ENCODE measurements at places on chromosomes 11 and 22. TPM values are rescaled to one million over a fixed set of nuclear protein-coding genes. Genes with fewer than 3 reads are reported as not detected.
A peak's percentile ranks its signal among the peaks of the same experiment; 100 is the strongest.

The GTSE1 gene
- 13.6 TPM for polyA plus RNA-seq

The IRAG1 gene
- polyA plus RNA-seq = 8.8 TPM

The PNPLA3 gene
- 1.1 TPM for polyA plus RNA-seq

The SYT8 gene
- polyA plus RNA-seq = not detected

The ASCL2 gene
- polyA plus RNA-seq = 1.9 TPM

The LARGE2 gene
- polyA plus RNA-seq = 18.9 TPM

GRCh38 chr11:106329273-106330018 is 252.0 kb downstream of the AASDHPPT start:
- DNase-seq = no peak

DNA sequence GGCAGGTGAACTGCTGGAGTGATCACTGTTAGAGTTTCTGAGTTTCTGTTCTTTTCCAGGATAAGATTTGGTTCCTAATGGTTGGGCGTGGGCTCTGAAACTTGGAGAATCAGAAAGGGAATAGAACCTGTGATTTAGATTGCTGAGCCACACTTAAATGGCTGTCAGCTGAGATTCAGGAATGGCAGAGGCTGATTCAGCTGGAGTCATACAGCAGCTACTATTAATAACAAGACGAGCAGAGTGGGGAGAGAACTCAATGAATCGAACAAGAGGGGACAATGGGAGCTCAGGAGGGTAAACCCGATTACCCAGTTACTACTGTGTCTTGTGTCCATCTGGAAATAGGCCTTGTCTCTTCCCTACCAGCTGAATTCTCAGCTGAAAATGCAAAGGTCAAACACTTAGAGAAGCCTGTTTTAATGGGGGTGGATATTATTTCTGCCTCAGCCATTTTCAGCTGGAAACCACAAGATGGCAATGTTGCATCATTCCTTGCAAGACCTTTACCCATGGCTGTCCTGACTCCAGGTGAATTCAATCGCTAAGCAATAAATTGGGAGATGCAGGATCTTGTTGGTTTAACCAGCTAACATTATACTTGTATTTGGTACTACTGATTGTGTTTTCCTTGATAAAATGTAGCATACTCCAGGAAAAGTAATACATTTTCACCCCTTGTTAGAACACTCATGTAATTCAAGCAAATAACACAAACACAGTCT is 104.5 kb upstream of the RAG2 start:
- peak; percentile 77 for DNase-seq

GRCh38 chr11:93585758-93586157 is 42.6 kb upstream of the SMCO4 start:
- no peak for DNase-seq

DNA sequence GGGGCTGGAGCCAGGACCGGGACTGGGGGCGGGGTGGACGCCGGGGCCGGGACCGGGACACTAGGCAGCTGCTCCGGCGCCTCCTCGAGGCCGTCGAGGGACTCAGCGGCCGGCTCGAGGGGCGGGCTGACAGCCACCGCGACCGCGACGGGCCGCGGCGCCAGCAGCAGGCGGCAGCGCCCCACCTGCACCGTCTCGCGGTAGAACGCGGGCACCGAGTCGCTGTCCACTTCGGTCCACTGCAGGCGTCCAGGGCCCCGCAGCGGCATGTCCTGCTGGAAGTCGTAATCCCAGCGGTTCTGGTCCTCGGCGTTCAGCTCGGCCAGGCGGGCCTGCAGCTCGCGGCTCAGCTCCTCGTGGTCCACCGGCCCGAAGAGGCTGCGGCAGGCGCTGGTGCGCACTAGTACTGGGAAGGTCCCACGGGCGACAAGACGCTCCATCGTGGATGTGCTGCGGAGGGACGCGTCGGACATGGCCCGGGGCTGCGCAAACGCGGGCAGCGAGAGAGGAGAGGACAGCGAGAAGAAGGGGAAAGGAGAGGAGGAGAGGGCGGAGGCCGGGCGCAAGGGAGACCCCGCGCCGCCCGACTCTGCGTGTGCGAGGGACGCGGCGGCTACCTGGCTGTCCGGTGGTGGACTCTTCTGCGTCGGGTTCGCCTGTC is 428 bp downstream of the CDKN1C start:
- DNase-seq = no peak

DNA sequence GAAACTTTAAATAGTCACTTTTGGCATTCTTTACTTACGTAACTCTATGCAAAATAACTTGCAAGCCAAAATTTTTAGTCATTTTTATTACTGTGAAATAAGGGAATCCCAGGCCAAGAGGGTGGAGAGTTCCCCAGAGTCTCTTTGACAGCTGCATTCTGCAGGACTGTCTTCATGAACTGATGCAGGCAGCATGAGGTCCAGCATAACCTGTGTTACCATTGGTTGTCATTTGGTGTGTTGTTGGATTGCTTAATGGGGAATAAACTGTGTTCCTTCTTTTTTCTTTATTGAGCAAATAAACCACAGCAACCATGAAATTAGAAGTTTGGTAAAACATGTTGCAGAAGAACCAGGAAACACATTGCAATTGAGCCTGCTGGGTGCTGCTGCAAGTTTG is 24.6 kb downstream of the MMP27 start:
- DNase-seq = no peak

DNA sequence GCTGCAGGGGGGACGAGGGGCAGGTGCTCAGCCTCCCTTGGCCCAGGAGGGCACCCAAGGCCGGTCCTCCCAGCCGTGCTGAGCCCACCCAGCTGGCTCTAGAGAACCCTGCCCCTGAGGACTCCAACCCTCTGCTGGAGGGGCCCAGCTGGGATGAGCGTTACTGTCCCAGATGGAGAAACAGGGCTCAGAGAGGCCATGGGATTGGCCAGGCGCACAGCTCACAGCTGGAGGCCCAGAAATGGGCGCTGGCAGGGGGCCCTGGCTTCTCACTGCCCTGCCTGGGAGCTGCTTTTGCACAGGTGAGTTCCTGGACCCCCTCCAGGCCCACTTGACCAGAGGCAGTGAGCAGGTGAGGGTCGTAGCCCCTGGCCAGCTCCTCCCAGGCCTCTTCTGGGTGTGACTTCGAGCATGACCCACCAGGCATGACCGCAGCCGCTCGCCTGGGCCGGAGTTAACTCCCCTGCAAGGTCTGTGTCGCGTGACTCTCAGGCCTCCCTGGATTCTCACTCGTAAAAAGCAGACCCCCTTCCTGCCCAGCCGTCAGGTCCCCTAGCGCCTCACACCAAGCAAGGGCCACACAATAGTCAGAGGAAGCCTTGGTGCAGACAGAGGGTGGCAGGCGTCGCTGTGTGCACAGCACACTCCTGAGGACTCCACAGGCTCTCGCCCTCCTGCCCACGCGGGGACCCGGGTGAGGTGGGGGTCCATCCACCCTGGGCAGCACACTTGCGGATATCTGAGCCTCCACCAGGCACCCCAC is 19.7 kb upstream of the IL17REL start:
- no peak for DNase-seq

DNA sequence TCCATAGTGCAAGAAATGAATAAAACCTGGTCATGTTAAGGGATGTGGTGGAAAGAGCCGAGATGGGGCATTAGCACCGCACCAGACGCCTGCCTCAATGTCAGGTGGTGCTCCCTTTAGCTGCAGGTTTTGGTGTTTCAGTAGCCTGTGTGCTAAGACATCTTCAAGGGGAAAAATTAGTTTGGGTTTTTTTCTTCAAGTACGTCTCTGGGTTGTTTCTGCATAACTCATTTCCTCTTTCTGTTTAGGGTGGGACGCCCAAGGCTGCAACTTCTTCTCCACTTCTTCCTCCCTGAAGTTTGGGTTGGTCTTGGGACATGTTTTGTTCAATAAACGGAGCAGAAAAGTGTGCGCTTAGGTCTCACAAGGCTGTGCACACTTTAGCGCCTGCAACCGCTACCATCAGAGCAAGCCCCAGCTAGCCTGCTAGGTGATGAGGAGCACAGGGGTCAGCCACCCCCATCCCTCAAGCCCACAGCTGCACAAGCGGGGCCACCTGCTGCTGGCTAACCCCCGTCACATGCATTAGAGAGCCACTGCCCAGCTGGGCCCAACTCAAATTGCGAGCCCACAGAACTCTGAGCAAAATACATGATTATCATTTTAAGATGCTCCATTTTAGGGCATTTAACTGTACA is 1495.7 kb downstream of the TBC1D22A start:
- DNase-seq = no peak

GRCh38 chr11:129922674-129923073 is 27.3 kb upstream of the NFRKB start:
- DNase-seq = no peak

- DNase-seq = no peak
Observed at GRCh38 chr11:61021661-61022212, 50.3 kb downstream of the CD6 start.

DNA sequence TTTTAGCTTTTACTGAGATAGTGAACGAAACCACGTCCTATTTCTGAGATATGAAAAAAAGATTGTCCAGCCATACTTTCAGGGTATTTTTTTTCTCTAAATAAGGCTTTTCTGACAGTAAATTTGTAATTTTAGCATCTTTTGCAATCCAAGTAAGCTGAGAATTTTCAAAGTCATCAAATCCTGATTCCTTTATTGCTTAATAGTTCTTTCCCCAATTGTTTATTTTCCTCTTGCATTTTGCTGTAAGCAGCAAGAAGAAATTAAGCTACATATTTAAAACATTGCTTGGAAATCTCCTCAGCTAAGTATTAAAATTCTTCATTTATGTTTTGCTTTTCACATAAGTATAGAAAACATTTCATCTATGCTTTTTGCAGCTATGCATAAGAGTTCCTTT is 493.3 kb upstream of the CCDC179 start:
- no peak for DNase-seq

DNA sequence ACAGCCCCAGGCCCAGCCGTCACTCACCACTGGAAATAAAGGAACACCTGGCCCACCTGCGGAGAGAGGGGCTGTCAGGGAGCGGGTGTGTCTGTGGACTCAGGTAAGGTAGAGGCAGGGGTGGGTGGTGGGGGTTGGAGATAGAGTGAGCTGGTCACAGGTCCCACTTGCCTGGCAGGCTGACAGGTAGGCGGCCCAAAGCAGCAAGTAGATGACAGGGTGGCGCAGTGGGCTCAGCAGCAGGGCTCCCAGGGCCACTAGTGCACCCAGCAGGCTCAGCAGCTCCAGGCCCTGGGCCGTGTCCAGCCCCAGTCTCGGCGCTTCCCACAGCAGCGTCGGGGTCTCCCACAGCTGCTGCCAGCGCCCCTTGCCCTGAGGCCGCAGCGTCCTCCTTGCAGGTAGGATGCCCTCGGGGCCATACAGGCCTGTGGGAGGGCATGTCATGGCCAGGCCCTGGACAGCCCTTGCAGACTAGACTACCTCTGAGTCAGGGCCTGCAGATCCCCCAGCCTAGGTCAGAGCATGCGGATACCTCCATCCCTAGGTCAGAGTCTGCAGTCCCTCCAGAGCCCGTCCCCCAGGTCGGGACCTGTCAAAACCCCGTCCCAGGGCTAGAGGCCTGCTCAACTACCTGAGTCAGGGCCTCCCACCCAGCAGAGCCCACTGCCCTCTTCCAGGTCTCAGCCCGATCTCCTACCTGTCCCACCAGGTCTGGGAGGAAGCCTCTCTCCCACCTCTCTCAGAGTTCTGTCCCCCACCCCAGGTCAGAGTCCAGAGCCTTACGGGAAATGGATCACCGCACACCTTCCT is 686 bp downstream of the LMF2 start:
- DNase-seq = no peak

DNA sequence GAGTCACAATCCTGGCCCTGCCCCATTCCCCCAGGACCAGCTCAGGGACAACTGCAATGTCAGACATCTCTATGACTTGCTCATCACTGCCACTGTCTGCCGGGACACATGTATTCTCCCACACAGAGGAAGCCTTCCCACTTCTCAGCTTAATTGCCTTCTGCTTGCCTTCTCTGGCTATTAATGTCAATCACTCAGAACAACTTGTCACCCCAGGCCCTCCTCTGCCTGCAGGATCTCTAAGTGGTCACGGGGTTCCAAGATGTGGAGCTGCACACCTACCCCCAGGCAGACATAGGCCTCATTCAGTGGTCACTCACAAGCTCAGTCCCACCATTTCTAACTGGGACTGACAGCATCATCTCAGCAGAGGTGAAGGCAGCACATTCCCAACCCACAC is 15.1 kb downstream of the PLEKHA7 start:
- DNase-seq = no peak

DNA sequence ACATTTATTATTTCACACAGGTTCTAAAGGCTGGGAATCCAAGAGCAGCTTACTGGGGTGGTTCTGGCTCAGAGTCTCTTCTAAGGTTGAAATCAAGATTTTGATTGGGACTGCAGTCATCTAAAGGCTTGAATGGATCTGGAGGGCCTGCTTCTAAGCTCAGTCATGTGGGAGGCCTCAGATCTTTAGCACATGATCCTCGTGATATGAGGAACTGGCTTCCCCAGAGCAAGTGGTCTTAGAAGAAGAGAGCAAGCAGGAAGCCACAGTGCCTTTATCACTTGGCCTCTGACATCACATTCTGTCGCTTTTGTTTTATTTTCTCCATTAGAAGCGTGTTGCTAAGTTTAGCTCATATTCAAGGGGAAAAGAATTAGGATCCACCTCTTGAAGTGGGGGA is 88.9 kb downstream of the ARFGAP2 start:
- no peak for DNase-seq

DNA sequence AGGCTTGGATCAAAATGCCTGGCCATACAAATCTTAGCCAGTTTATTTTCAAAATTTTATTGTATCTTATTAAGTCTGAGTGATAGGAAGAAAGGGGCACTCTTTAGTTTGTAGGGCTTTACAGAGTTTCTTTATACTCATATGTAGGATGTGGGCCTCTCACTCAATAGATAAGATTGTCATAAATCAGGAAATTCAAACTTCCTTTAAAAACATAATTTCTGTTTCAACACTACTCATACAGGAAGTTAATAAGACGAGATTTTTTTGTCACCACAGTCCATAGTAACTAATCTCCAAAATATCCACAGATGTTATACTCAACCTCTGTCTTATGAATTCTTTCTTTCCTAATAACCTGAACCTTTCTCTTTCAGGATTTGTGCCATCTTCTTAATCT is 13.3 kb upstream of the OR56B4 start:
- DNase-seq = no peak

DNA sequence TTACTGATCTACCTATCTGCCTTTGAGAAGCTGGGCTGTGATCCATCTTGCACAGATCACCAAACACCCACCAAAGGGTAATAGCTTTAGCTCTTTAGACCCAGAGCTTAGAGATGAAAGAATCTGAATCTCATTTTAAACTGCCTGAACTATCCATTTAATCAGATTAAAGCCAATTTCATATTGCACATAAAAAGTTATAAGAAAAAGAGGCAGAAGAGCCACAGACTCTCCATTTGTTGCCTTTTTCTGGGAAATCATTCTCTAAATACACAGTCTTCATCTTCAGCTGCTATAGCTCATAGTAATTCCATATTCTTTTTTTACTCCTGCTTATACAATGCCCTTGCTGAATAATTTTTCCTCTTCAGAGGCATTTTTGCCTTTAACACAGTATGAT is 271.2 kb downstream of the DLG2 start:
- no peak for DNase-seq
